CD8-positive, alpha-beta memory T cell (primary cell): ENCODE measurements at places on chromosomes 13 and 19.

- DNase-seq = no peak
- H3K36me3 ChIP-seq = no peaks in the 10 kb centered on the region
- H3K27me3 ChIP-seq = no peaks in the 10 kb centered on the region
- no peak overlapping the region for H3K4me3 ChIP-seq
Measured at GRCh38 chr13:73870036-73870741, 264.0 kb downstream of the KLF12 start.

DNA sequence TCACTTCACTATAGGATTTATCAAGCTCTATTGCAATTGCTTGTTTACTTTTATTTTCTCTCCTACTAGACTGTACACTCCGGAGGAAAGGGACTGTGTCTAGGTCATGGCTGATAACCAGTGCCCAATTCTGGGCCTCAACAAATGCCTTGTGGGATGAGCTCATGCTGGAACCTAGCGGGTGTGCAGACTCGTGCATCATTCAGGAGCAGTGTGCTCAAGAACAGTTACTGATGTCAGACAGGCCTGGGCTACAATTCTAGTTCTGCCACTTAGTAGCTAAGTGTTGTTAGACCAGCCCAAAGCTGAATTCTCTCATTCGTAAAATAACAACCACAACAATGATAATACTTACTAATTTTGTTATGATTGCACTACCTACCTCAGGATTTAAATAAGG is 95.4 kb downstream of the CYSLTR2 start:
- H3K27me3 ChIP-seq = no peaks in the 10 kb centered on the region
- H3K36me3 ChIP-seq = no peaks in the 10 kb centered on the region
- H3K4me1 ChIP-seq = no peaks in the 10 kb centered on the region
- DNase-seq = no peak

GRCh38 chr13:24662195-24663088 is 17.8 kb upstream of the ATP12A start:
- H3K27me3 ChIP-seq = no peaks in the 10 kb centered on the region
- H3K36me3 ChIP-seq = no peaks in the 10 kb centered on the region
- no peak for DNase-seq

GRCh38 chr19:18168673-18169381 is 4.8 kb upstream of the IFI30 start:
- no peak overlapping the region for H3K4me3 ChIP-seq
- DNase-seq = no peak
- peaks cover 3% of the 10 kb centered on the region for H3K36me3 ChIP-seq
- no peaks in the 10 kb centered on the region for H3K27me3 ChIP-seq
- no peak overlapping the region for H3K27ac ChIP-seq

GRCh38 chr13:113976711-113977684 is 3.1 kb upstream of the C13orf46 start:
- H3K4me3 ChIP-seq = no peak overlapping the region
- no peak overlapping the region for H3K27ac ChIP-seq
- DNase-seq = no peak

DNA sequence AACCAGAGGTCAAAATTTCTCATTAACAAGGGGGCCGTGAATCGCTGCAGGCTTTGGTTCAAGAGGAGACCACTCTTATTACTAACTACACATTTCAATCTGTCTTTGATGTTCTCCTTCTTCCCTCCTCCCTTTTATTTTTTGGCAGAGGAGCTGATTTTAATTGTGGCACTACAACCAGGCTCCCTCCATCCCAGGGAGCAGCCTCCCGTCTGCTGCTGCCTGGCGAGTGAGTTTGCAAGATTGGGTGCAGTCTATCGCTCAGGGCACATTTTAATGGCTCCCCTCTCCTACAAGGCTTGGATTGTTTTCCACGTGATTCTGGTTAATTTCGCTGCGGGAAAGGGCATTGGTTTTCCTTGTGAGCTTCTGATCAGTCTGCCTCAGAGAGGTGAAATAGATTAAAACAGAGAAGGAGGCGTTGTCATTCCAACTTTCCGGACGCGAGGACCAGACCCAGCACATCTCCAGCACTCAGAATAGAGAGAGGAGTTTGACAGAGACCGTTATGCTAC is 81.4 kb downstream of the KCTD15 start:
- no peak overlapping the region for H3K27ac ChIP-seq
- no peak for DNase-seq
- H3K4me1 ChIP-seq = no peaks in the 10 kb centered on the region
- H3K4me3 ChIP-seq = no peak overlapping the region

- H3K36me3 ChIP-seq = no peaks in the 10 kb centered on the region
- no peak for DNase-seq
- H3K27ac ChIP-seq = no peak overlapping the region
- H3K27me3 ChIP-seq = no peaks in the 10 kb centered on the region
Measured at GRCh38 chr13:50162567-50162966, 147.3 kb downstream of the KCNRG start.

- H3K36me3 ChIP-seq = no peaks in the 10 kb centered on the region
- H3K4me1 ChIP-seq = peaks cover 50% of the 10 kb centered on the region
- H3K27ac ChIP-seq = peak overlapping the region; percentile 73
- H3K4me3 ChIP-seq = peak overlapping the region; percentile 78
Measured at GRCh38 chr13:49444524-49445395, 686 bp downstream of the SETDB2 start.
